Muscle of back (tissue), 13 donors: ENCODE measurements at places on chromosomes 16 and 17. TPM values are rescaled to one million over a fixed set of nuclear protein-coding genes. Genes with fewer than 3 reads are reported as not detected.
A peak's percentile ranks its signal among the peaks of the same experiment; 100 is the strongest.

ASGR1 gene
- 3.0 TPM for polyA plus RNA-seq

GRCh38 chr17:72660274-72661115, 432.0 kb downstream of the SLC39A11 start:
- no peak for DNase-seq

DNA sequence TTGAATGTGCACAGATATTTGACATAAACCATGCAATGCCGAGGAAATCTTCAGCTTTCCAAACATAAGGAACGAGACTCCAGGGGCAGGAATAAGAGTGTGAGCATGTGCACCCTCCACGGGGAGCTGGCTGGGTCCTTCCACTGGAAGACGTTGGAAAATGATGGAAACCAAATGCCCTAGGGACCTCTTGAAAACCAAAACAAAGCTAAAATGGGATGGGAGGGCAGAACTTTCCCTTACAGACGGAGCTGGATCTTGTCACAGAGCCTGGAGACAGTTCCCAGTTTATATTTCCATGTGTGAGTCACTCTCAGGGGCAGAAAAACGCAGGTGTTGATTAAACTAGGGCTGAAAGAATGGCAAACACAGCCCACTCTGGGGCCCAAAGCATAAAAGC, 34.4 kb upstream of the DNAH17 start:
- peak; percentile 73 for DNase-seq

GRCh38 chr17:64694207-64694606, 32.1 kb upstream of the SMURF2 start:
- no peak for DNase-seq
